ENCODE measurements at places on chromosomes 12 and 14.

GRCh38 chr12:120290609-120291305, 946 bp downstream of the RNU4-2 start:
- DNase-seq: no peak

- DNase-seq: no peak
Observed at GRCh38 chr12:70398862-70399261, 32.8 kb downstream of the KCNMB4 start.

- no peak for DNase-seq
Observed at GRCh38 chr12:121983536-121984210, 38.0 kb upstream of the BCL7A start.

DNA sequence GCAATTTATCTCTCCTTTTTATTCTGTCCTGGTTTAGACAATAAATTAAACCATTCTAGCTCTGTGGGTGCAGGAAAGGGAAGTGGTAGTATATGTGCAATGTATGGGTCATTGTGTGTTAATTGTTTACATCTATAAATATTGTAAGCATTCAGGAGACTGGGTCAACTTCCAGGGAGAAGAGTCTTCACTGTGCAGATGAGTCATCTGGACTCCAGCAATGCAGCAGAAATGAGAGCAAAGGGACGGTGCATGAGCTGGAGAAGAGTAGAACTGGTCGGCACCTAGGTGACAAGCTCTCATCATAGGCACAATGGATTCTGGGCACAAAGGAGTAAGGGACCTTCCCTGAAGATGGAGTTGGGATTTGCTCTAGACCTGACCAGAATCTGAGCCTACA, 211.1 kb upstream of the DAAM1 start:
- DNase-seq: no peak

DNA sequence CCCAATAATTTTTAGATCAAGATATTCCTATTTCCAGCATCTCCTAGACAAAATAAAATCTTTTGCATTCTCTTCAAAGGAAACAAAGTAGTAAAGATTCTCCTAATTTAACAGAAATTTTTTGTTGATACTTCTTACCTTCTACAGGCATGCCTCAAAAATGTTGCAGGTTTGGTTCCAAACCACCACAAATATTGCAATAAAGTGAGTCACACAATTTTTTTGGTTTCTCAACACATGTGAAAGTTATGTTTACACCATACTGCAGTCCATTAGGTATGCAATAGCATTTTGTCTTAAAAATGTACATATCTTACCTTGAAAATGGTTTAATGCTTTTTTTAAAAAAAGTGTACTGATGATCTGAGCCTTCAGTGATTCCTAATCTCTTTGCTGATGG, 65.6 kb upstream of the USP15 start:
- DNase-seq: no peak

DNA sequence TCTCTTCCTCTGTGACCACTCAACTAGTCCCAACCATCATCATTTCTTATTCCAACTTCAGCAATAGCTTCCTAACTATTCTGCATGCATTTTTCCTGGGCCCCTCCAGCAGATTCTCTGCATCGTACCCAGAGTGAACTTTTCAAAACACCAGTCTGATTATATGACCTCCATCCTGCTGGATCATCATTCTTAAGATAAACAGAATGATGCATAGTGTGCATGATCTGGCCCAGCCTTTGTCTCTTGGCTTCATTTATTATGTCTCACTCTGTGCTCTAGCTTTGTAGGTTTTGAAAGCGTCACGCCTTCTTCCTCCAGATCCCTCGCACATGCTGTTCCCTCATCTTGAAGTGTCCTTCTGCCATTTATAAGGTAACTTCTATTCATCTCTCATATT, 46.3 kb upstream of the SLC38A4 start:
- DNase-seq: no peak

GRCh38 chr14:67710209-67710608, 8.5 kb downstream of the RDH12 start:
- no peak for DNase-seq

Data from stimulated activated CD8-positive, alpha-beta memory T cell treated with anti-CD3 and anti-CD28 coated beads, Interleukin-7, amount 100 ng/mL, for 48 hours (primary cell).